RKO (cell line): ENCODE measurements at places on chromosomes 6 and 20.

DNA sequence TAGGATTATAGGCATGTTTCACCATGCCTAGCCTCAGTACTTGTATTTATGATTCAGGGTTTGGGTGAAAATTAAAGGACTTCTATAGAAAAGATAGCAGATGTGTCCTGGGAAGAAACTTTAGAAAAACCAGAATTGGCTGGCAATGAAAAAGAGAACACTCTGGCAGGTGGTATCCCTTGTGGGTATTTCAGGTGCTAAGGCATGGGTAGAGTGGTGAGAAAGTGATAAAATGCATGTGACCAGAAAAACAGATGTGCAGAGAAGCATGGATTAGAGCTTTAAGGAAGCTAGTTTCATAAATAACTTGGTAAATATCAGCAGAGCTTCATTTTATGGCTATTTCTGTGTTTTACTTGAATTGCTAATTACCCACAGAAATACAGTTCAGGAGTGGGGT, 622.2 kb downstream of the DOK5 start:
- no peak for DNase-seq

GRCh38 chr20:36891211-36891610, 15.3 kb downstream of the TLDC2 start:
- DNase-seq = no peak

- DNase-seq = peak; percentile 74
Observed at GRCh38 chr20:9392892-9393857, 121.2 kb upstream of the LAMP5 start.

GRCh38 chr20:57709823-57710799, at the start of gene PMEPA1:
Gene PMEPA1 (minus strand): TSS chr20:57710015. CDS start chr20:57709582, 433 bp downstream.
- DNase-seq = peak; percentile 93

- no peak for DNase-seq
Observed at GRCh38 chr6:99606656-99607415, at the start of gene PRDM13. Gene PRDM13 (plus strand): TSS chr6:99606833. CDS start chr6:99607035, 202 bp downstream.

DNA sequence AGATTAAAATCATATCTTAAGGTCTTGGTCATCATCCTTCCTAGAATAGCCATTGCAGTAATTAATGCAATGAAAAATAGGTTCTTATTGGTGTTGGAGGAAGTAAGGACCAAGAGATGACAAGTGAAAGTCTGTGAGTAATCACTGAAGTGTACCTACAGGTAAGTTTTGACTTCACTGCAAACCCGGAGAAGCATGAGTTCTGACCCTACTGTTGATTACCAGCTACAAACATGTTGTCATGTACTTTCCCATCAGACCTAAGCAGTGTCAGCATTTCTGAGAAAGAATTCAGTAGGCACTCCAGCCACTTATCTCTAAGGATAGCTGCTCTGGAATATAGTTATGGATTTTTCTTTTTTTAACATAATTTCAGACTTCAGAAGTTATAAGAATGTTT, 280.9 kb downstream of the ZFAND3 start:
- DNase-seq = no peak

DNA sequence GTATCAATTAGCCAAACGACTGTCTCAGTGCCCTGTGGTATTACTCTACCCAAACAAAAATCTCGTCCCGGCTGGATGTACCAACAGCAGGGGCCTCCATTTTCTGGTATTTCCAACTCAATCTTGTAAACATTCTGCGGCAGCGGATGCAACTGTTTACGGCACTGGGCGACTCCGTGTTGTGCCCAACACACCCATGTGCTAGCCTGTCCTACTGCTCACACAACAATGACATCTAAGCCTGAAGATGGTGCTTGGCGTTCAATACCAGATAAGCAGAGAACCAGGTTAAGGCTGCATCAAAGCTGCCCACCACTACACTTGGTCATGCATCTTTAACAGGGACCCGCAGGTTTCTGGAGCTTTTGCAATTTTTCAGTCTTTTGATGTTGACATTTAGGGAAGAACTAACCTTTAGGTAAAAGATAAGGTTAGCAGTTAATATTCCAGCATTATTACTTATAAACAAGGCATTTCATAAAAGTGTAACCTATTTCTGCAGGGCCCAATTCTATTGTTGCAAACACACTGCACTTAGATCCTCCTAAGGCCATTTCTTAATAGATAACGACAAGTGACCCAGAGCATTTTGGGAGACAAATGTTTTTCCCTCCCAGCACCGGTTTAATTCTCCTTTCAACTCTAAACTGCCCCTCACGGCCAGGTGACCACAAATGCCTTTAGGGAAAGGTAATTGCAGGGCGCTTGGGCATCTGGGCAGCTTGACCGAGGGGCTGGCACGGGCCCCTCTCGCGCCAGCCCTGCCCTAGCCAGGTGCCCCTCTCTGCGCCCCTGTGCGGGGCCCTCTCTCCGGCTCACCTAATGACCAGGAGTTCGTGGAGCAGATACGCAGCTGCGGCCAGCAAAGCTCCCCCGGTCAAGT, 945 bp downstream of the FAXC start:
- no peak for DNase-seq

DNA sequence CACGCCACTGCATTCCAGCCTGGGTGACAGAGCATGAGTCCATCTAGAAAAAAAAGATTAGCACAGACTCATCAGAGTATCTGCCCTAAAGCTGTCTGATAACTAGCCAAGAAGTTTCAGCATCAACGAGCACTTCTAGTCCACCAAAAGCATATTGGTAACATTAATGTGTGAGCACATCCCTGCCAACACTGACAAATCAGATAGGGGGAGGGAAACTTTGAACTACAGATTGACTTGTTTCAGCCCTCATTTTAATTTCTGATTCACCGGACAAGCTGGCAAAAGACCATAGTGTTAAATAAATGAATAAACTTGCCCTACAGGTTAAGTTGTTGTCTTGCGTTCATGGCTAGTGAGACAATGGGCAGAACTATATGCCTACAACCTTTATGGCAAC, 7.7 kb upstream of the SEC63 start:
- DNase-seq = peak; percentile 24

GRCh38 chr6:141259807-141260206, 872.9 kb upstream of the GJE1 start:
- no peak for DNase-seq

- no peak for DNase-seq
Observed at GRCh38 chr6:43795421-43795820, 25.4 kb downstream of the VEGFA start.

- no peak for DNase-seq
Observed at GRCh38 chr6:75084872-75085381, 120.9 kb downstream of the COL12A1 start.
